Smooth muscle cell of the umbilical artery (primary cell): ENCODE measurements at places on chromosomes 11 and 22. TPM values are rescaled to one million over a fixed set of nuclear protein-coding genes. Genes with fewer than 3 reads are reported as not detected.

Gene KRTAP5-11
- not detected in 2 replicates for total RNA-seq

Gene EMID1
- not detected in 2 replicates for total RNA-seq

Gene HBB
- not detected in 2 replicates for total RNA-seq

Gene PLEKHB1
- 1.2 and 1.4 TPM in 2 replicates for total RNA-seq

Gene LINC01488
- not detected in 2 replicates for total RNA-seq

Gene CEP164
- 32.4 and 37.6 TPM in 2 replicates for total RNA-seq

Gene RAB3IL1
- 2.1 and 2.3 TPM in 2 replicates for total RNA-seq
